ENCODE measurements at places on chromosomes 6 and 20.

- DNase-seq, result no peak
Measured at GRCh38 chr6:75657327-75657726, 55.6 kb downstream of the SENP6 start.

DNA sequence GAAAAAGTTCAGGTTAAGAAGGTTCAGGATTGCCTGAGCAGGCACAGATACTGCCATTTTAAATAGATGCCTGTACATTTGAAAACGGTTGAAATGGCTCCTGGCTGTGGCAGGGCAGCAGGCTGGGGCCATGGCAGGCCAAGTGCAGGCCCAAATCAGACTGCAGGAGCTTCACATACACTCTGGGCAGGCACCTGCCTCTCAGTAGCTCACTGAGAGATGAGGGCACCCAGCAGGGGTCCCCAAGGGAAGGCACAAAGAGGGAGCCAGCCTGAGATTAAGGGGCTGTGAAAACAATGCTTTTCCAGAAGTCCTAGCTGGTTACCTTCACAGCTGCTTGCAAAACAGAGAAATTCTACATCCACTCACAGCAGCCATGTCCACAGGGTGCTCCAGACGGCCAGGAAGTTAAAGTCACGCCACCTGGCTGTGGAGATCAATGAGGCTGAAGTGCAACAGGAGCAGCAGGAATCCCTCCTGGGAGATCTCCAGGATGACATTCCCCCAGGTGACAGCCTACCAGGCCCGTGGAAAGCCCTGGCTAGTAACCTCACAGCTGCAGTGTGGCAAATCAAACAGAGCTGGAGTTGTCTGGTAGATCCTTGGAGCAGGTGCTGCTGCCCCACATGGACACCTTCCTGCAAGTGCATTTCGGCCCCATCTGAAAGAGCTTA lies 6.2 kb upstream of the RAET1E start:
- DNase-seq, result no peak

- no peak for DNase-seq
Measured at GRCh38 chr6:156807028-156807427, 29.9 kb downstream of the ARID1B start.

GRCh38 chr20:3846740-3847428 lies at the start of gene MAVS:
MAVS (plus strand) TSS chr20:3846834; CDS start chr20:3854625, 7,791 bp downstream.
- peak; percentile 24 for DNase-seq

GRCh38 chr20:23925789-23926525 lies 46.4 kb upstream of the CST5 start:
- DNase-seq, result no peak

- no peak for DNase-seq
Measured at GRCh38 chr6:40543146-40543545, 44.0 kb downstream of the LRFN2 start.

GRCh38 chr6:129340983-129341382 lies 369.0 kb downstream of the ARHGAP18 start:
- no peak for DNase-seq
